Fibroblast of skin of right quadriceps (primary cell): ENCODE measurements at places on chromosomes 13 and 19.
A peak's percentile ranks its signal among the peaks of the same experiment; 100 is the strongest.

DNA sequence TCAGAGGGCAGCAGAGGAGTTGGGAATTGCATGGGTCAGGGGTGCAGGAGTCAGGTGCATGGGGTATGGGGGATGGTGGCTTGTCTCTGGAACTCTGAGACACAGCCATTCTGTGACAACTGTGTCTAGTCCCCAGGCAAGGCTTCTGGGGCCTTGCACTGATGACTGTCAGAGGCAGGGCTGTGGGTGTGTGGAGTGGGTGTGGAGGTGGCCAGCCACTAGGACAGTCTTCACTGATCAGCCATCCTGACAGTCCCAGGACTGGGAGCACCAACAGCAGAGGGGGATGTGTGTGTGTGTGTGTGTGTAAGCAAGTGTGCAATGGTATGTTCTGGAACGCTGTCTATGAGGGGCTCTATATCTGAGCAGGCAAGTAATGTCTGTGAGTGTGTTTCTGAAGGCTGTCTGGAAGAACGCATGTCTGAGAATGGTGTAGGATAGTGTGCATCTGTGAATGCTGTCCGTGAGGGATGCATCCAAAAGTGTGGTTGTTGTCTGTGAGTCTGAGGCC is 5.4 kb downstream of the NUMBL start:
- no peak for DNase-seq

- DNase-seq, result no peak
Measured at GRCh38 chr13:30487075-30487470, 21.3 kb upstream of the HMGB1 start.

DNA sequence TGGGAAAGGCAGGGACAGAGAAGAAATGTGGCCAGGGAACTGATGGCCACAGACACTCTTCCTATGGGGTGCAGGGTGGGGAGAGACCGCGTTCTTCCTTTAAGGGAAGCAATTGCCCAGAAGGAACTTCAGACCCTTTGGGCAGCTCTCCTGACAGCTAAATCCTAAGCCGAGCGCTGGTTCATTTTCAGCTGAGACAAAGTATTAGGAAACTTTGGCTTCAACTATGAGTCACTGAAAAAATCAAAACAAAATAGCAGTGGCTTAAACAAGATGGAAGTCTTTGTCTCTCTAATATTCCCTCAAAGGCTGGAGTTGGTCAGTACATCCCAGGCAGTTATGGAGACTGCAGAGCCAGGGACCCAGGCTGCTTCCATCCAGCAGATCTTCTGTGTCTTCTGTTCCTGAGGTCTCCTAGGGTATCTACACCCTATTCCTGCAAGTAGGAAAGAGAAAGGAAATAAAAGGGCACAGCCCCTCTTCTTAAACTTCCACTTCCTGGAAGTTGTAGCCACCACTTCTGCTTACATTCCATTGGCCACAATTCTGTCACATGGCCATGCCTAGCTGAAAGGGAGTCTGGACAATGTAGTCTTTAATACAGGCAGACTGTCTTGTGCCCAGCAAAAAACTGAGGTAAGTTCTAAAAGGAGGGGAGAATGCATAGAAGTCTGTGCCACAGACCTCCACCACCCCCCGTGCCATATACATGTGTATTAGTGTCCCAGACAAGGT is 163.5 kb downstream of the KATNAL1 start:
- peak; percentile 50 for DNase-seq

DNA sequence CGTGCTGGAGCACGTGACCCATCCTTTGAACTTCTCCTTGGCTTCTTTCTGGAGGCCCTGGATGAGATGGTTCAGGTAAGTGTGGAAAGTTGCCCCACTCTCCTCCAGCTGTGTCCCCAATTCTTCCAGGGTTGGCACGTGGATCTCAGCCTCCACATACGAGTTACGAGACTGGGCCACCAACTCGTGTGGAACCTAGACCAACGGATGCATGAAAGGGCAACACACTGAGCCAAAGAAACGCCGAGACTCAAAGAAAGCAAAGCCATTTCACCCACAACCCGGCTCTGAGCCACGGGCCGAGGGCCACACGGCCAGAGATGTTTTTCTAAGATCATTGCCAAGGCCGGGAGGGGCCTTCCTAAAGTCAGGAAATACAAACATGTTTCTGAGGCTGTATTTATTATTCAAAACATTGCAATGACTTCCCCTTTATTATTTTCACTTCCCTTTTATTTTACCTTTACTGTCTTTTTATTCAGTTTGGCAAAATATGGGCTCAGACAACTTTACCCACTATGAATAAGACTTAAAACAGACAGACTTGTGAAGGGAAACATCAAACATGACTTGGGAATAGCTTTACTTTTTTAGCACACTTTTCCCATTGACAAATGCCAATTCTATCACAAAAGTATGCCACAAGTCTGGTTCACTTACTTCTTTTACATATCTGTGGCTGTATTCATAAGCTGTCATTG is 94.6 kb downstream of the KL start:
- DNase-seq, result peak; percentile 25

GRCh38 chr19:4597975-4598671 is 38.6 kb upstream of the SEMA6B start:
- peak; percentile 51 for DNase-seq

DNA sequence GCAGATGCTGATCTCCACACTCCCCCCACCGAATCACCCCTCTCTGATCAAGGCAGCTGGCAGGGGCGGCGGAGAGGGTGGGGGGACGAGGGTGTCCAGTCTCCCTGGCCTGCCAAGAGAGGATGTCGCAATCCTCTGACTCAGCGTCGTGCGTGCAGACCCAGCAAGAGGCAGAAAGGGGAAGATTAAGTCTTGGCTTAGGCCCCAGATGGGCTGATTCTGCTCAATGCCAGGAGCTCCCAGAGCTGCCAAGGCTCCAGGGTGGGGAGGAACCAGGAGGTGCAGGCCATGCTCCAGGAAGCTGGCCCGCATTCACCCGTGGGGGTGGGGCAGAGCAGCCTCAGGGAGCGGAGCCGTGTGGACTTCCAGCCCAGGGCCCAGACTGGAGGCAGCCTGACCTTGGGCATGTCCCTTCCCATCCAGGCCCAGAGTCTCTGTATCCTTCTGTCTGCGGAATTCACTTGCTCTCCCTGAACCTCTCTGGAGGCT is 6.6 kb upstream of the BCL3 start:
- peak; percentile 100 for DNase-seq

DNA sequence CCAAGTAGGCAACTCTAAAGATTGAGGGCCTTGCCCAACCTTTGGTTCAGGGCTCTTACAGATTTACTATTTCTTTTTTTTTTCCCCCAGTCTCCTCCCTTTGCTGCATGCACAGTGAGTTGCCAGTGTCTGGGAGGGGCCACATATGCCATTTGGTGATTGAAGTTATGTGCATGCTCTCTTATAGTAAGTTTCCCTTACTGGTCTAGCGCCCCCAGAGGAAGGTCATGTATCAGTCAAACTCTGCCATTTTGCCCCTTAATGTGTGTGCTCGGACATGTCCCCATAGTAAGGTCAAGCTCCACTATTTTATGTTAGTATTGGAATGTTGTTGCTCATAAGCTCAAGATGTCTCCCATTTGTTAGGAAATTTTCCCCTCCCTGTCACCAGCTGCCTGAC is 1138.0 kb upstream of the SLC10A2 start:
- no peak for DNase-seq

DNA sequence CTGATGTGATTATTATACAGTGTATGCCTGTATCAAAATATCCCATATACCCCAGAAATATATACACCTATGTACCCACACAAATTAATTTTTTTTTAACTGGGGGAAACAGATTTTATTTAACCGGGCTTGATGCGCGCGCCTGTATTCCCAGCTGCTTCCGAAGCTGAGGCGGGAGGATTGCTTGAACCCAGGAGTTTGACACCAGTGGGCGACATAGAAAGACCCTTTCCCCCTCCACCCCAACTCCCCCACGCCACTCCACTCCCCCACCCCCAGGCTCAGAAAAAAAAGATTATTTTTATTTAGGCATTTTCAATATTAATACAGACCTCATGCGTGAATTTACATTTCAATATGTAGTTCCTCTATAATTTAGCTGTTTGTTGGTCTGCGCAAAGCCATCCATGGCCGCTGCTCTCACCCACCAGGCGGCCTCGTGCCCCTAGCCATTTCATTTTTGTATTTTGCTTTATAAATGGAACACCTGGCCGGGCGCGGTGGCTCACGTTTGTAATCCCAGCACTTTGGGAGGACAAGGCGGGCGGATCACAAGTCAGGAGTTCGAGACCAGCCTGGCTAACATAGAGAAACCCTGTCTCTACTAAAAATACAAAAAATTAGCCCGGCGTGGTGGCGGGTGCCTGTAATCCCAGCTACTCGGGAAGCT is 836 bp upstream of the VPS36 start:
- DNase-seq, result no peak

DNA sequence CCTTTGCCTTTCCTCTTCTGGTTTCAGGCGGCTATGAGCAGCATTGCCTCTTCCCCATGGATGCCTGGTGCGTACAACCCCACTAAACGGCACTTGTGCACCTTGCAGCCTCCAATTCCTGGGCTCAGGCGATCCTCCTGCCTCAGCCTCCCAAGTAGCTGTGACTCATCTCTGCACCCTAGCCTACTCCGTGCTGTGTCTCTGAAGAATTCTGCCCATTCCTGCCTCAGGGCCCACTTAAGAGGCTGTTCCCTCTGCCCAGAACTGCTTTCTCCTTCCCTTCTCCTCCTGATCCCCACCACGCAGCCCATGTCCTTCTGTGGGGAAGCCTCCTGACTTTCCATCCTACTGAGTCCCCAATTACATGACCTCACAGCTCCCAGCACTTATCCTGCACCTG is 142.2 kb upstream of the ZNF507 start:
- no peak for DNase-seq

DNA sequence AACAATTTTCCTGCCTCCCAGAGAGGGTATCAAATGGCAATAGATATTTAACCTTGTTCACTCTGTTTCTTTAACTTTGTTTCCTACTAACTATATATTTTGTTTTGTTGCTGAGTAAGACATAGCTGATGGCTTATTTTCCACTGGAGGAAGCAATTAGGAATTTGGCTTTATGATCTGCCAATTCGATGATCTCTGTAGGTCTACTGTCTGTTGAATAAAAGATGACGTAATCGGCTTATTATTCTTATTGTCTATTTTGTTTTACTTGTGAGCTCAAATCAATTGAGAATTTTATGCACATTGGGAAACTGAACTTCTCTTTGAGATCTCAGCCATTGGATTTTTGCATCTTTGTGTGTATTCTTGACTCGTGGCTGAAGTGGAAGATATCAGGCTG is 862.6 kb downstream of the EFNB2 start:
- no peak for DNase-seq

- DNase-seq, result no peak
Measured at GRCh38 chr19:39471756-39472536, 8.7 kb upstream of the TIMM50 start.

- no peak for DNase-seq
Measured at GRCh38 chr19:18232540-18233223, 6.4 kb upstream of the PDE4C start.
